ENCODE measurements at places on chromosomes 11 and 22.

- DNase-seq = peak; percentile 46
Measured at GRCh38 chr11:124875943-124876817, 10.9 kb downstream of the ROBO3 start.

GRCh38 chr11:2185324-2186085 is 13.9 kb upstream of the TH start:
- no peak for DNase-seq

GRCh38 chr22:33299245-33299956 is 241.2 kb upstream of the SYN3 start:
- no peak for DNase-seq

DNA sequence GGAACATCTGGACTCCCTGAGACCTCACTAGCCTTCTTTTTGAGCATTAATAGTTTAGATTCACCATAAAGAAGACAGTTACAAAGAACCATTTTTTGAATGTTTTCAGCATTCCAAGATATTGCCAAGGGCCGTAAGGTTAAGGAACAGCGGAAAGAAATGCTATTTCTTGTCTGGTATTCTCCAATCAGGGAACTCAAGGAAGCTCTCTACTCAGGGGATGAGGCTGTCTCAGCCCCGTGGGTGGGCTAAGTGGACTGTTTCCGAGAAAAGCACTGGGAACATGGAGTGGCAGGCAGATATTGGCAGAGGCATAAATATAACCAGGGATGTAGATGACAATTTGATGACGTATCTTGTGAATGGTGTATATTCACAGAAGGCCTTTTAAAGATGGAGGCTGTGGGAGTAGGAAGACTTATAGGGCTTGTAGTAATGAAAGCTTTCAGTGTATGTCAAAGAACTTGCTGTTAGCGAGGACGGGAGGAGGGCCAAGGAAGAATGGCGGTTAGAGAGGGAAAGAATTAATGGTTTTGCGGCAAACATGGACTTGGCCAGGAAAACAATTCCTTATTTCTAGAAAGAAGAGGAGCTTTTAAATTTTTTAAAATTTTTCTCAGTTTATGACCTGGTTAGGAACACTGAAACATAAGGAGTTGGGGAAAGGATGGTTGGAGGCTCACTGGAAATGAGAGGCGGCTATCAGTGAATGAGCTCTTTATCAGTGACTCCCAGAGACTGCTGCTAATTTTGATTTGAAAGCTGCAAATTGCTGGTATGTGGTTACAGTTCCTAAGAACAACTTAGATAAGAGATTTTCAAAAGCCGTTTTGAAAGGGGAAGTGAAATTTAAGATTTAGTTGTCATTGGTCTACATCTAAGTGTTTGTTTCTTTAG is 64.6 kb downstream of the ST3GAL4 start:
- DNase-seq = no peak

DNA sequence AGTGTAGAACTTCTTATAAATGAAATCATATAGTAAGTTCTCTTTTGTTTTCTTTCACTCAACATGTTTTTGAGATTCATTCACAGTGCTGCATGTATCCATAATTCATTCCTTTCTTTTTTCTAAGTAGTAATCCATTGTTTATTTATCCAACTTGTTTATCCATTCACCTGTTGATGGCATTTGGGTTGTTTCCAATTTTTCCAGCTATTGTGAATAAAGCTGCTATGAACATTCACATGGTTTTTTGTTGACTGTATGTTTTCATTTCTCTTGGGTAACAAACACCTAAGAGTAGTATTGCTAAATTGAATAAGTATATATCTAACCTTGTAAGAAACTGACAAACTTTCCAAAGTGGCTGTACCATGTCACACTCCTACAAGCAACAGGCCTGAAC is 23.5 kb downstream of the MRTFA start:
- no peak for DNase-seq

DNA sequence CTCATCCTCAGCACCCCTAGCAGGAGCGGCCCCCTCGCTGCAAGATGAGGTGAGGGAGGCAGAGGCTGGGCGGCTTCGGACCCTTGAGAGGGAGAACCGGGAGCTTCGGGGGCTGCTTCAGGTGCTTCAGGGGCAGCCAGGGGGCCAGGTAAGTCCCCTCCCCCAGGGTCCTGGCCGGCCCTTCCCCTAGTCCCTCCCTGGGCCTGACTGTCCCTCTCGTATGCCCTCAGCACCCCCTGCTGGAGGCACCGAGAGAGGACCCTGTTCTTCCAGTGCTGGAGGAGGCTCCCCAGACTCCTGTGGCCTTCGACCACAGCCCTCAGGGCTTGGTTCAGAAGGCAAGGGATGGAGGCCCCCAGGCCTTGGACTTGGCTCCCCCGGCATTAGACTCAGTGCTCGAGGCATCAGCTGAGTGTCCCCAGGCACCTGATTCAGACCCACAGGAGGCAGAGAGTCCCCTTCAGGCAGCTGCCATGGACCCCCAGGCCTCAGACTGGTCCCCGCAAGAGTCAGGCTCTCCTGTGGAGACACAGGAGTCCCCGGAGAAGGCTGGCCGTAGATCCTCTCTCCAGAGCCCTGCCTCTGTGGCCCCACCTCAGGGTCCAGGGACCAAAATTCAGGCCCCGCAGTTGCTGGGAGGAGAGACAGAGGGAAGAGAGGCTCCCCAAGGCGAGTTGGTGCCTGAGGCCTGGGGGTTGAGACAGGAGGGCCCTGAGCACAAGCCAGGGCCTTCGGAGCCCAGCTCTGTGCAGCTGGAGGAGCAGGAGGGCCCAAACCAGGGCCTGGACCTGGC is 4.0 kb downstream of the CCDC88B start:
- DNase-seq = no peak

DNA sequence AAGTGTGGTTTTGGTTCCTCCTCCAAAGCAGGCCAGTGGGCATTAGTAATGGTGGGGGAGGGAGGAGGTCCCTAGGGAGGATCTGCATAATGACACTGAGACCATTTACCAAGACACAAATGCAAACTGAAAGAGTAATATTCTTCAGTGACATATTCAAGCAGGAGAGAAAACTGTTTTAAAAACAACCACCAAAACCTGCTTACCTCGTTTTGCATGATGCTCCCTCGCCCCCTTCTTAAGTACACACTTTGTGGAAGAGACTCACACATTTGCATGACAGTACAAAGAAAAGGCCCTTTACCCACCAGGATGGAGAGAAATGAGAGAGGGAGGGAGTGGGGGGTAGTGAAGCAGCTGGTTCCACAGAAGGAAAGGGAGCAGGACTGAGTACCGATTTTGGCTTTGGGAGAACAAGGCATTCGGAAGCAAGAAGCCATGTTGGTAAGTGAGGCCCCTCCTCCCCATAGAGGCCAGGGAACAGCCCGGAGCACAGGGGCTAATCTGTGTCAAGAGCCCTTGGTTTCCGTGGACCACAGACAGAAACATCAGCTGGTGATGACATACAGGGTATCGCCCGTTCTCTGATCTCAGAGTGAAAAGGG is 13.0 kb upstream of the OPCML start:
- no peak for DNase-seq

DNA sequence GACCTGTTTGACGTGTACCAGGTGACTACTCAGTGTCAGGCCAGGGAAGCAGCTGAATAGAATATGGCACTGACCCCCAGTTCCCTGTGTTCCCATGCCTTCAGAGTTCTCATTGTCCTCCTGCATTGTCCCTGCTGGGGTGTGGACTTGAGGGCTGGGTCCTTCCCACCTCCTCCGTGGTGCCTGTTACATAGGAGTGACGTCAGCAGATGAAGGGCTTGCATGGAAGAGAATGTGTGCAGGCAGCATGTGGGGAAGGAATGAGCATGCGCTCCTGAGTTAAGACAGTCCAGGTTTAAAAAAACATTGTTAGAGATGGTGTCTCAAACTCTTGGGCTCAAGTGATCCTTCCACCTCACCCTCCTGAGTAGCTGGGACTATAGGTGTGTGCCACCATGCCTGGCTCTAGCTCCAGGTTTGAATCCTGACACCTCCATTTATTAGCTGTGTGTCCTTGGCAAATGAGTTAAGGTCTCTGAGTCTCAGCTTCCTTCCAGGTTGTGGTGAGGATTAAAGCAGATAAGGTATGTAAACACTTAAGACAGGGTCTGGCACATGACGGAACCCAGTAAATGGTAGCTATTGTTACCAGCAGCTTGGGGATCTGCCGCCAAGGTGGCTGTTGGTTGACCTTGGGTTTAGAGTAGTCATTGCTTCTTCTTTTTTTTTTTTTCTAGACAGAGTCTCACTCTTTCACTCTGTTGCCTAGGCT is 7.5 kb upstream of the SOX10 start:
- no peak for DNase-seq

- no peak for DNase-seq
Measured at GRCh38 chr11:67027483-67027930, 4.6 kb downstream of the SYT12 start.

DNA sequence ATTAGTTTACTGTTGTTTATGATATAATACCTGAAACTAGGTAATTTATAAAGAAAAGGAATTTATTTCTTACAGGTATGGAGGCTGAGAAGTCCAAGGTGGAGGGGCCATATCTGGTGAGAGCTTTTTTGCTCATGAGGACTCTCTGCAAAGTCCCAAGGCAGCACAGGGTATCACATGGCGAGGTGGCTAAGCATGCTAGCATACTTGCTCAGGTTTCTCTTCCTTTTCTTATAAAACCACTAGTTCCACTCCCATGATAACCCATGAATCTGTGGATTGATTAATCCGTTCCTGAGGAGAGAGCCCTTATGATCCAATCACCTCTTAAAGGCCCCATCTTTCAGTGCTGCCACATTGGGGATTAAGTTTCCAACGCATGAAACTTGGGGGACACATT is 82.7 kb downstream of the PHF21A start:
- no peak for DNase-seq

DNA sequence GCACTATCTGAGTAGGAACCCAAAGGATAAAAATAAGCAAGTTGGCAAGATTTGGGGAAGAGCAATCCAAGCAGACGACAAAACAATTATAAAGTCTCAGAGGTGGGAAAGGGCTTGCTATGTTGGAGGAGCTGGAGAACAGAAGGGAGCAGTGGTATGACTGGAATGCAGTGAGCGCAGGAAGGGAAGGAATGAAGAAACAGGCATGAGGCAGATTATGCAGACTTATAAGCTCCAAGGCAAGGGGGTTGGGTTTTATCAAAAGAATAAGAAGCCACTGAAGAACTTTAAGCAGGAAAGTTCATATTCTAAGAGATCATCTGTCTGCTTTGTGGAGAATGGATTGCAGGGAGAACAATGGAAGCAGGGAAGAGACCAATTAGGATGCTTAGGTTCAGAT is 31.7 kb downstream of the PGM2L1 start:
- no peak for DNase-seq

DNA sequence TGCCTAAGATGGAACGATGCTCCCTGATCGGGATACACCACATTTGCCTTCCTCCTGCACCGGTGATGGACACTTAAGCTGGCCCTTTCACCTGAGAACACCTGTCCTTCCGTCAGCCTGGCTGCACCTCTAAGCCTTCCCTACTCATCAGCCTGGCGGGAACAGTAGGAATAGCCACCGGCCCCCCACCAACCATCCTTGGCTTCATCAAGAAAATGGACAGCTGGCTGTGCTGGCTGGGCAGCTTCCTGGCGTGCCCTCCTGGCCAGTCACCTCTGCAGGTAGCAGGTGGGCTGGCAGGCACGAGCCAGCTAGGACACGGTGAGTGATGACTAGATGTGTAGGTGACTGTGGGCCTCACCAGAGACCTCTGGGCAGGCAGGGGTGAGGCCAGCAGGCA is 142.8 kb downstream of the CTTN start:
- DNase-seq = no peak

DNA sequence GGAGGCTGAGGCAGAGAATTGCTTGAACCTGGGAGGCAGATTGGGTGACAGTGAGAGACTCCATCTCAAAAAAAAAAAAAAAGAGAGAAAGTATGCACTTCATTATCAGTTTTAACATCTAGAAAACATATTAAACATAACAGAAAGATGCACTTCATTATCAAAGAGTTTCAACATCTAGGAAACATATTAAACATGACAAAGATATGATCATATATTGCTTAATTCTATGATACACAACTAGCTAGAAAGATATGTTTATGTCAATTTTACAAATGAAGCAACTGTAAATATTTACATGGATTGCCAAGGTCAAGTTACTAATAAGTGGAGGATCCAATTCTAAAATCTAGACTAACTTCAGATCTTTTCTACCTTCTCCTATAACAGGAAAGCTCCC is 50.4 kb upstream of the CTSC start:
- no peak for DNase-seq

DNA sequence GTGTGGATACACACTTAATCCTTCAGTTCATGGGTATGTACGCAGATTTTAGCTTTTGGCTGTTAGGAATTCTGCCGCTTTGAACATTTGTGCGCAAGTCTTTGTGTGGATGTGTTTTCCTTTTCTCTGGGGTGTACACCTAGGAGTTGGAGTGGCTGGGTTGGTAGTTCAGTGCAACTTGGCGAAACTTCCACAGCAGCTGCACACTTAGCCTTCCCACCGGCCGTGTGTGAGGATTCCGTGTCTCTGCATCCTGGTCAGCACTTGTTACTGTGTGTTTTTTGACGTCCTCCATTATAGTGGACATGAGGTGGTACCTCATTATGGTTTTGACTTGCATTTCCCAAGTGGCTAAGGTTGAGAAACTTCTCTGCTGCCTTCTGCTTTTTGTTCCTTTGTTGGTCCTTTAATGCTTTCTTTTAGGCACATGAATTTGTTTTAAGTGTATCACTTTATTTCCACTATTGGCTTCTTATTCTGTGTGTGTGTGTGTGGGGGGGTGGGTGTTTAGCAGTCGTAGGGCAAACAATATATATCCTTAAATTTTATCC is 72.1 kb upstream of the SLC25A18 start:
- DNase-seq = no peak

DNA sequence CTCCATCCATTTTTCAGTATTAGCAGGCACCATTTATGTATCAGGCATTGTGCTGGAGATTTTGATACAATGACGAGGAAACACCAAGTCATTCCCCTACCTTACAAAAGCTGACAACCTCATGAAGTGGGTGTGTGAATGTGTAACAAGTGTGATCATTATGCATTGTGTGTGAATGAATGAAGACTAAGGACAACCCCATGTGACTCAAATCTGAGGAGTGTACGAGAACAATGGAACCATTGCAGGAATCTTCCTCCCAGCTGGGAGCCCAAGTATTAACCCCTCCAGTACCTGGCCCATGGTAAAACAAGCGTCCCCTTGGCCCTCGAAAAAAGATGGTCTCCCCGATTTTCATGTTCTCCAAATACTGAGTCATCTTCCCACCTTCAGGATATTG is 4.4 kb downstream of the CYB5R2 start:
- DNase-seq = no peak

DNA sequence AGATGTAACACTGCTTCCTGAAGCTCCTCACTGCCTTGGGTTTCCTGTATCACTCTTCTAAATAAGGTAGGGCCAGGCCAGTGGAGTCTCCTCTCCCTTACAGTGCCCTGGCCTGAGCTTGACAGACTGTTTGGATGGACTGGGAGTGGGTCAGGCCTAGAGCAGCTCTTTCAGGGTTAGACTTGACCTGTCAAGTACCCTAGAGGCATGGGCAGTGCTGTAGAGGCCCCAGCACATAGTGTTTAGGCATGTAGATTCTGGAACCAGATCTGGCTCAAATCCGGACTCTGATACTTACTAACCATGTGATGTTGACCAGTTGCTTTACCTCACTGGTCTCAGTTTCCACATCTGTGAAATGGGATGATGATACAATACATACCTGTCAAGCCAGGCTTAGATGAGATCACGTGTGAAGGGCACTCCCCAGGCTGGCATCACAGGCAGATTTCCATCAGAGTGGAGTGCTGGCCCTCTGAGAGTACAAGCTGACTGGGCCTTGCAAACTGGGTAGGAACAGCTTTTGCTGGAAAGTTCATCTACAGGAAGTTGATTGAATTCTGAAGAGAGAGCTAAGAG is 1.4 kb upstream of the MICAL2 start:
- no peak for DNase-seq
